Inflammatory macrophage treated with lipopolysaccharide for 1 hour (primary cell): ENCODE measurements at places on chromosomes 3 and 15.

GRCh38 chr15:37072181-37072580 lies 28.2 kb downstream of the MEIS2 start:
- no peak for DNase-seq

DNA sequence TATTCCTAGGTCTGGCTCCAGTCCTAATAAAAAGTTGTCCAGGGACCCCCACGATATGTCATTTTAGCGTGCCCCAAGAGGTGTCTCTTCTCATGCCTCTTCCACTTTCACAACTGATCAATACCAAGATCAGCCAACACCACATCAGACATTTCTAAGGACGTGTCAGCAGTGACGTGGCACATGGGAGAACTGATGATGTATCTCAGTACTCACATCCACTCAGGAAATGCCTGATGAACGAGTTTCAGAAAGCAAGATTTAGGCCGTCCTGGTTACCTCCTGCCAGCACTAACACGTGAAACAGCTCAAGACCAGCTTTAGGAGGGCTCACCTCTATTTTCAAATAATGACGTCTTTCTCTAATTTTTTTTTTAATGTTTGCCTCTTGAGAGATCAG lies 19.6 kb downstream of the VGLL4 start:
- no peak for DNase-seq

GRCh38 chr3:126373682-126374601 lies 16.7 kb upstream of the KLF15 start:
- no peak for DNase-seq

GRCh38 chr15:31437686-31438085 lies 111.1 kb downstream of the KLF13 start:
- DNase-seq: no peak

DNA sequence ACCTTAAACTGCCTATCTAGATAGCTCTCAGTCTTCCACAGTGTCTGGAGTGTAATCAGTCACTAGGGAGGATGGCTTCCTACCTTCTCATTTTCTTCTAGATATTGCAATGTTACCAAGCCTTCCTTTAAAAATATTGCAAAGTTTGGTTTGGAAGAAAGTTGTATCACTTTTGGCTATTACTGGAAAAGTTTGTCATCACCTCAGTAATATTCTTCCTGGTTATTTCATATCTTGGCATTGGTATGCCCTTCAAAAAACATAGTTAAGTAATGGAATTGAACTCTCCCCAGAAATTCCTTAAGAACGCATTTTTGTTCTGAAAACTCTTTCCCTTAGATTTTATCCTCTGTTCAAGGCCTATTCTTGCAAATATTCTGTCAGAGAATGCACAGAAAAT lies 179.3 kb upstream of the MME start:
- no peak for DNase-seq

GRCh38 chr3:16222547-16222946 lies 42.2 kb downstream of the DPH3 start:
- DNase-seq: no peak

DNA sequence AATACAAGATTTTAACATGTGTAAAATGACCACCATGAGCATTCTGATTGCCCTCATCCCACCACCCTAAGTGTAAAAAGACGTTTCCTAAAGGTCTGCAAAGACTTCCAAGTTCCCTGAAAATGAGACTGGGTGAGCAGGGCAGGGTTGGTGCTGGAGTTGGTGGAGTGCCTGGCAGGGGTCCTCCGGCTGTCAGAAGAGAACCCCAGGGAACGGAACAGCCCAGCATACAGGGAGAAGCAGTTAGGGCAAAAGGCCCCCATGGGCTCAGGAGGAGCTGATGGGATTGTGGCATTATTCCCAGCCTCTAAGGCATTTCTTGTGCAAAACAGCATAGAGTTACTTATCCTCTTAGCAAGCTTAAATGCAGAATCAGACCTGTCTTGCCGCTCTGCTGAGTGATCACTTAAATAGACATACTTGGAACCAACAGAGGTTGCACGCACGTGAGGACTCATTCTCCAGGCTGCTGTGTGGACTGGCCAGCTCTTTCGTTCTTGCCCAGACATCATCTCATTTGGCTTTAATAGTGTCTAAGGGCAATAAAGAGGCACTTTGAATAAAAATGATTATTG lies 36.0 kb downstream of the XYLB start:
- DNase-seq: no peak

- no peak for DNase-seq
These were observed 137.5 kb downstream of the CNTN4 start for GRCh38 chr3:2236203-2236602.

DNA sequence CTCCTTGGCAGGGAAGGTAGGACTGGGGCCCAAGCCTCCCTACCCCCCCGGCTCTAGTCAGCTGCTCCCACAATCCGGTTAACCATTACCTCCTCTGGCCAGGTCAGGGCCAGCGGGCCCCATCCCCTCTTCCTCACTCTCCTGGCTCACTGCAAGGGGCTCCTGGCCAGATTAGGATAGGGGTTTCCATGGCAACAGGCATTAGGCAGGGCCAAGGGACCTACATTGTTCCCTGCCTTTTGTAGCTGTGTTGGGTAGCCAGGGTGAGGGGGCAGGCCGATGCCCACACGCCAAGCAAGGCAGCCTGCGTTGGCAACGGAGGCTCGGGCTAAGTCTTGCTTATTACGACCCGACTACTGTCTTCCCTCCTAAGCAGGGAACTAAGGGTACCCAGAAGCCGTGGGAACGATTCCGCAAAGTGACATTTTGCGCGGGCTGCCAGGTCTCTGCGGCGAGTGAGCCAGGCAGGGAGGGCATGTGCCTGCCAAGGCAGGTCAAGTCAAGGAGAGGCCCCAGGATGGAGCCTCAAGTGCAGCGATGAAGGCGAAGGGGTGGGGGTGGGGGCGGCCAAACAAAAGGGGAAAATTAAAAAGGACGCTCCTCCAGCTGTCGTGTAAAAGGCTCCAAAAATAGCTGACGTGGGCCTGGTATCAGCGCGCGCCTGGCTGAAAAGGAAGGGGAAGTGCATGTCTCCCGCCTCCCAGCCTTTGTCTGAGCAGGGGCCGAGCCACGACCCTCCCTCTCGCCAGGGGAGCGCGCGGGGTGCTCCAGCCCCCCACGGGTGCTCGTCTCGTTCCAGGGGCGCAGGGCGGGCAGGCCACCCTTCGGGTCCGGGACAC lies 919 bp downstream of the IDH2 start:
- peak; percentile 54 for DNase-seq

DNA sequence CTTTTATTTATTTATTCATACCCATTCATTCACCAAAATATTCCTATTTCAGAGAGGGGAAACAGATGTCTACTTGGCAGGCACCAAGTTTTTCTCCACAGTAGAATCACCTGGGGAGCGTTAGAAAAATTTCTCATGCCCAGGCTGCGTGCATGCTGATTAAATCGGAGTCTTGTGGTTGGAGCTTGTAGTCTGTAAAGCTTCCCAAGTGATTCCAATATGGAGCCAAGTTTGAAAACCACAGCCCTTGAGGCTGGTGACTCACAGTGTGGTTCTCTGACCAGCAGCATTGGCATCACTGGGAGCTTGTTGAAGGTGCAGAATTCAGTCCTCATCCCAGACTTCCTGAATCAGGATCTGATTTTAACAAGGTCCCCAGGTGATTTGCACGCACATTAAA lies 49.7 kb downstream of the PDHB start:
- DNase-seq: no peak

DNA sequence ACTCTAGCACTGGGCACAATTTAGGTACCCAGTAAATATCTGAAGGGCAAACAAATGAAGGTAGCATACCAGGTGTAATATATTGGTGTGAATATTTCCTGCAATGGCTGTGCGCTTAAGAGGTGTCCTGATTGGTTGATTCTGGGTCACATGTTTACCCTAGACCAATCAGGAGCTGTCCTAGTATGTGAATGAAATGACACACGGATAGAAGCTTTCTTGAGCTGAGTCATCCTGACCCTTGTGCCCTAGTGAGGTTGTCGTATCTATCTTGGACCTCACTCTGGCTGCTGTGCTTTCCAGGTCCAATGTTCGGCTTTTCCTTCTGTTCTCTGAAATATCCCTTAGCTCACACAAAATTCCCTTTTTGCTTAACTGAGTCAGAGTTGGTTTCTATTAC lies 58.1 kb upstream of the FOXP1 start:
- peak; percentile 49 for DNase-seq

GRCh38 chr15:68085052-68085451 lies 30.9 kb downstream of the PIAS1 start:
- no peak for DNase-seq

- no peak for DNase-seq
These were observed 21.8 kb downstream of the CCDC32 start for GRCh38 chr15:40543082-40543481.
